ENCODE measurements at places on chromosomes 11 and 22. TPM values are rescaled to one million over a fixed set of nuclear protein-coding genes. Genes with fewer than 3 reads are reported as not detected.

DNA sequence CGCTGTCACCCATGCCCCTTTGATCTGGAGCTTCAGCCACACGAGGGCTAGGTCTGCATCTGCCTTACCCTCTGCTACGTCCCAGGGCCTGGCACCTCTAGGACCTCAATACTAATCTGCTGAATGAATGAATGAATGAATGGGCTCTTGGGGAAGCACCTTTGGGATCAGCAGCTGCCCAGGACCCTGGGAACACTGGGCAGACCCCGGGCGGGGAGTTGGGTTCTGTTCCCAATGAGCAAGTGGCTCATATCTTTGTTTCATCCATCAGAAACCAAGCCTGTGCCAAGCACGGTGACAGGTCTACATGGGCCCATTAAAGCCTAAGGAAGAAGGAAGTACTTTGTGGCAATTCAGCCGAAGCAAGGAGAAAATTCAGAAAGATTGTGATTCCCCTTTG lies 41.5 kb upstream of the SHISAL1 start:
- peaks cover 7% of the 10 kb centered on the region for H3K27me3 ChIP-seq
- H3K4me3 ChIP-seq, result no peak overlapping the region
- H3K36me3 ChIP-seq, result no peaks in the 10 kb centered on the region
- DNase-seq, result no peak
- H3K27ac ChIP-seq, result no peak overlapping the region

RAG2 gene
- total RNA-seq, result not detected

- peaks cover 88% of the 10 kb centered on the region for H3K27me3 ChIP-seq
- H3K4me1 ChIP-seq, result peaks cover 26% of the 10 kb centered on the region
- peak overlapping the region; percentile 49 for H3K4me3 ChIP-seq
- peak overlapping the region; percentile 41 for H3K27ac ChIP-seq
- DNase-seq, result no peak
These were observed 6.0 kb downstream of the PAX6 start for GRCh38 chr11:31805037-31805628.

- no peaks in the 10 kb centered on the region for H3K27me3 ChIP-seq
- H3K4me1 ChIP-seq, result no peaks in the 10 kb centered on the region
- H3K36me3 ChIP-seq, result no peaks in the 10 kb centered on the region
- H3K4me3 ChIP-seq, result no peak overlapping the region
- H3K27ac ChIP-seq, result no peak overlapping the region
These were observed 66.3 kb upstream of the NAV2 start for GRCh38 chr11:19646308-19646707.

GRCh38 chr11:134126217-134126822 lies 57.4 kb downstream of the JAM3 start:
- DNase-seq, result no peak
- peaks cover 24% of the 10 kb centered on the region for H3K4me1 ChIP-seq
- H3K27ac ChIP-seq, result no peak overlapping the region
- H3K36me3 ChIP-seq, result peaks cover 3% of the 10 kb centered on the region
- peaks cover 24% of the 10 kb centered on the region for H3K27me3 ChIP-seq

KCNC1 gene
- not detected for total RNA-seq

OSM gene
- total RNA-seq, result 80.5 TPM

DNA sequence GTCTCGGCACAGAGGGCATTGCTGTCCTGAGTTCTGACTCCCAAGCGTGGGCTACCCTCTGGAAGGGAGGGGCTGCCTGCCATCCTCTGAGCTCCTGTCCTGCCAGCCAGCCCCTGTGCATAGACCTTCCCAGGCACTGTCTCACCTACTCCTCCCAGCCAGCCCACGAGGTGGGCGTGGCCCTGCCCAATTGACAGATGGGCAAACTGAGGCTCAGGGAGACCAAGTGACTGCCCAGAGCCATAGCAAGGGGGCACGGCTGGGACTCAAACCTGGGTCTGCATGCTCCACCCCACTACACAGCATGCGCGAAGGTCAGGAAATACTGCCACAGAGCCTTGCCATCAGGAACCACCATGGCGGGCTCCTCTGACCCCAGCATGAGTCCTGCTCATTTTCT lies 29.4 kb upstream of the PRR5 start:
- DNase-seq, result no peak
- peaks cover 13% of the 10 kb centered on the region for H3K36me3 ChIP-seq
- H3K4me1 ChIP-seq, result peaks cover 64% of the 10 kb centered on the region
- H3K27ac ChIP-seq, result no peak overlapping the region
- H3K4me3 ChIP-seq, result no peak overlapping the region

GRCh38 chr22:46963672-46964545 lies 201.5 kb downstream of the TBC1D22A start:
- H3K27ac ChIP-seq, result no peak overlapping the region
- no peak overlapping the region for H3K4me3 ChIP-seq
- H3K36me3 ChIP-seq, result no peaks in the 10 kb centered on the region
- H3K4me1 ChIP-seq, result no peaks in the 10 kb centered on the region
- DNase-seq, result no peak
- no peaks in the 10 kb centered on the region for H3K27me3 ChIP-seq

DNA sequence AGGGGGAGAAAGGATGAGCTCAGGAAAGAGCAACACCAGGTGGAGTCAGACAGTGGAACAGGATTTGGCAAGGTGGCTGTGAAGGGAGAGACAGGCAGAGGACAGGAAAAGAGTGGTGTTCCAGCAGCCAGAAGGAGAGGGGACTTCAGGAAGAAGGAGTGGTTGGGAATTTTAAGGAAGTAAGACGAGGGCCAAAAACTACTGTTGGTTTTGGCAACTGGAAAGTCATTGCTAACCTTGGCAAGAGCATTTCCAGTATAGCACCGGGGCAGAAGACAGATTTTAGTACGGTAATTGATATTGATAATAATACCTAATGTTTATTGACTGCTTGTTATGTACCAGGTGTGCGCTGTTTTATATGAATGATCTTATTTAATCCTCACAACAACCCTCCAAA lies 15.4 kb upstream of the DDX6 start:
- H3K27ac ChIP-seq, result no peak overlapping the region
- DNase-seq, result no peak
- H3K36me3 ChIP-seq, result no peaks in the 10 kb centered on the region

TRIM48 gene
- not detected for total RNA-seq

DNA sequence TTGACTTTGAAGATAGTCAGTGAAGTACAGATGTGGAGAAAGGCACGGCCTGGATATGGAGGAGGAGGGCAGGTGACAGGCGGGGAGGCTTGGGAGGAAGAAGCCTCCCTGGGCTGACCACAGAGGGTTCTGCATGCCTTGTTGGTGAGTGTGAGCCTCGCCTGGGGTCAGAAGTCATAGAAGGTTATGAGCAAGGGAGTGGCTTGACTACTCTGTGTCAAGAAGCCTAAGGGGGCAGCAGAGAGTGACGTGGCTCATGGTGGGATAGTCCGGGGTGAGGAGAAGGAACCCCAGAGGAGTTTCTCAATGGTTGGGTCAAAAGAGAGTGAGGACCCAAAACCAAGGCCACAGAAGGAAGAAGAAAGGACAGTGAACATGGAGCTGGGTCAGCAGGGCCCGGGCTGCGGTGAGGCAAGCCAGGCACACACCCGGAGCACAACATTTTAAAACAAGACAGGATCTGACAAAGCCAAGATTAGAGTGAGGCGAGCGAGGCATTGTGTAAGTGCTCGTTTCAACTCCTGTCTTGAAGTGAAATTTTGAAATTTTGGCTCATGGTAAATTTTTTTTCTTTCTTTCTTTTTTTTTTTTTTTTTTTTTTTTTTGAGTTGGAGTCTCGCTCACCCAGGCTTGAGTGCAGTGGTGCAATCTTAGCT lies 31.9 kb downstream of the PDGFB start:
- H3K27me3 ChIP-seq, result peaks cover 25% of the 10 kb centered on the region
- H3K4me3 ChIP-seq, result no peak overlapping the region
- H3K4me1 ChIP-seq, result peaks cover under 1% of the 10 kb centered on the region
- DNase-seq, result no peak
- no peaks in the 10 kb centered on the region for H3K36me3 ChIP-seq
- H3K27ac ChIP-seq, result no peak overlapping the region

DNA sequence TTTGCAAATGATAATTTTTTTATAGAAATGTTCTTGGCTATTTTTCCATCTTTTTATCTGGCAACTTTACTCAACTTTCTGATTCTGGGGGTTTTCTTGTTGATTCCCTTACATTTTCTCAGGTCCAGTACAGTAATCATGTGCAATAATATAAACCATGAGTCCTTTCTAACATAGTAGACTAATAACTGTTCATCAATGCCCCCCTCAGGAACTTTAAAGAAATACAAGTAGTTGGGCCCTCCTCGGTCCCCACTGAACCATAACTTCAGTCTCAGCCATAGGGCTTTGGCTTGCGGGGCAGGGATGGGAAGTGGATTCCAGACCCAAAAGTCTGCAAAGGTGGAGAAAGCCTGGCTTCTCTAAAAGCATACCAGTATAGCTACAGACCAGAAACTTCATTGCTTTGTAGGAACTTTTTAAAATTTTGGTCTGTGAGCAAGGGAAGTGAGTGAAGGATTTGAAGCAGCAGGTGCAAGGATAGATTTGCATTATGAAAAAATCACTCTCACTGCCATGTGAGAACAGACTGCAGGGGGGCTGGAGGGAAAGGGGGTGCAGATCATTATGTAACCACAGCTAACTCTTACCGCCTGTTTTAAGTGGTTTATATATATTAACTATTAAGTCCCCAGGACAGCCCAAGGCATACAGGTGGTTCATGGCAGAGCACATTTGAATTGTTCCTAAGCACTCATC lies 10.4 kb upstream of the TUB start:
- H3K27ac ChIP-seq, result no peak overlapping the region
- DNase-seq, result no peak
- H3K27me3 ChIP-seq, result peaks cover 7% of the 10 kb centered on the region
- H3K4me1 ChIP-seq, result no peaks in the 10 kb centered on the region
- no peaks in the 10 kb centered on the region for H3K36me3 ChIP-seq

DNA sequence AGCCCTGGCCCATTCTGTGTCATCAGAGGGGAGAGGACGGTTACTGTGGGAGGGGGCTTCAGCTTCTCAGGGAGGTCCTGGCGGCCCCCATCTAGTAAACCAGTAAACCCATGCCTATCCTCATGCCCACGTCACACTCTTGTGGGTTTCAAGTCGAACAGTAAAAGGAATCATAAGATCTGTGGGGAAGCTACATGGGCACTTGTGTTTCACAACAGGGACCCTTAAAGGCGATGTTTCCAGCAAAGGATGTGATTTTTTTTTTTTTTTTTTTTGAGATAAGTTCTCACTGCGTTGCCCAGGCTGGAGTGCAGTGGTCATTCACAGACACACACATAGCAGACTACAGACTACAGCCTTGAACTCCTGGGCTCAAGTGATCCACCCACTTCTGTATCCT lies 9.2 kb upstream of the PARVG start:
- H3K27ac ChIP-seq, result no peak overlapping the region
- no peaks in the 10 kb centered on the region for H3K36me3 ChIP-seq
- DNase-seq, result no peak
- no peaks in the 10 kb centered on the region for H3K27me3 ChIP-seq

COA4 gene
- total RNA-seq, result 60.6 TPM

JAML gene
- total RNA-seq, result 122 TPM

DNA sequence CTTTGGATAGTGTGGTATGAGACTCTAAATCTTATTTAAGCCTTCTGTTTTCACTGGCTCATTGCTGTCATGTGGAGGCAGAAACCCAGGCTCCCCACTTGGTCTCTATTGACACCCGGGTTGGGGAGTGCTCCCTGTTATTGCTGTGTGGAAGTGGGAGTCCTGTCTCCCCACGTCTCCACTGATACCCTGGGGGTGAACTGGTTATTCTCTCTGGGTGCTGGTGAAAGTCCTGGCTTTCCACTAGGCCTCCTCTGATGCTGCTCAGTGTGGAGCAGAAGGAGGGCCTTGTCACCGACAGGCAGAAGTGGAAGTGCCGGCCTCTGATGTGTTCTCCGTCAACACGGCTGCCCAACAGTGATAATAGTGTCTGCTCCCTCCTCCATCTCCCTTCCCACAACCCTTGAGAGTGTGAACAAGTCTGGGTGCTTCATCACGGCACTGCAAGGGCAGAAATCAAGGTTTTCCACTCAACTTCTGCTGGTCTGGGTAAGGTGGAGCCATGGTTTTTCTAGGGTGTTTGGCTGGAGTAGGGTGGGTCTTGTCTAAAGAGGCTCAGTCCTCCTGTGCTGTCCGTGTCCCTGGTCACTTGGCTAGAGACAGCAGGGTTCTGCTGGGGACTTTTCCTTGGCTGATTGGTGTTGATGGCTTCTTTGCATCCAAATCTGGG lies 240.7 kb upstream of the B3GAT1 start:
- H3K27ac ChIP-seq, result peak overlapping the region; percentile 31
- no peak for DNase-seq
- H3K4me1 ChIP-seq, result peaks cover 20% of the 10 kb centered on the region
- peaks cover 30% of the 10 kb centered on the region for H3K27me3 ChIP-seq

DNA sequence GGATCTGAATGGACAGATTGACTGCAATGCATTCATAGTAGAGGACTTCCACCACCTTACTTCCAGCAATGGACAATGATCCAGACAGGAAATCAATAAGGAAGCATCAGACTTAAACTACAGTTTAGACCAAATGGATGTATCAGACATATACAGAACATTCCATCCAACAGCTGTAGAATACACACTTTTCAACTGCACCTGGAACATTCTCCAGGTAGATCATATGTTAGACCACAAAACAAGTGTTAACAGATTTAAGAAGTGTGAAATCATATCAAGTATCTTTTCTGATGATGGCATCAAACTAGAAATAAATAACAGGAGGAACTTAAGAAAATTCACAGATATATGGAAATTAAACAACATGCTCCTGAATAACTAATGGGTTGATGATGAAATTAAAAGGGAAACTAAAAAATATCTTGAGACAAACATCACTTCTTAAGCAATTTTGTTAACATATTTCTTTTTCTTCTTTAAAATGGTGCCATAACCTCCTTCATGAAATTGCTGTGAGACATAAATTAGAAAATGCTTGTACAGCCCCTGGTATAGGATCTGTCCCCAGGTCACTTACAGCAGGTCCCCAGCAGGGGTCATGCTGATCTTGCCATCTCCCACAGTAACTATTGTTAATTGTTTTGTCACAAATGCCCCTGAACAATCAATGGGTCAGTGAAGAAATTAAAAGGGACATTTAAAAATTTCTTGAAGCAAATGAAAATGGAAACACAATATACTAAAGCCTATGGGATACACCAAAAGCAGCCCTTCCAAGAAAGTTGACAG lies 100.0 kb upstream of the OR4B1 start:
- H3K27me3 ChIP-seq, result no peaks in the 10 kb centered on the region
- no peak for DNase-seq
- H3K36me3 ChIP-seq, result peaks cover 73% of the 10 kb centered on the region
- H3K4me1 ChIP-seq, result no peaks in the 10 kb centered on the region
- H3K27ac ChIP-seq, result no peak overlapping the region

TRIM66 gene
- total RNA-seq, result 18.5 TPM
